Right lung (tissue), 10 donors: ENCODE measurements at places on chromosomes 3 and 15. TPM values are rescaled to one million over a fixed set of nuclear protein-coding genes. Genes with fewer than 3 reads are reported as not detected.

The CFAP44 gene
- polyA plus RNA-seq: 18.5 TPM

The HIGD2B gene
- not detected for polyA plus RNA-seq

The RYR3 gene
- 6.2 TPM for polyA plus RNA-seq

The KIAA1143 gene
- 67.3 TPM for polyA plus RNA-seq
